ENCODE measurements at places on chromosomes 6 and 20. TPM values are rescaled to one million over a fixed set of nuclear protein-coding genes. Genes with fewer than 3 reads are reported as not detected.

Gene SNTA1
- 295 TPM for total RNA-seq

DNA sequence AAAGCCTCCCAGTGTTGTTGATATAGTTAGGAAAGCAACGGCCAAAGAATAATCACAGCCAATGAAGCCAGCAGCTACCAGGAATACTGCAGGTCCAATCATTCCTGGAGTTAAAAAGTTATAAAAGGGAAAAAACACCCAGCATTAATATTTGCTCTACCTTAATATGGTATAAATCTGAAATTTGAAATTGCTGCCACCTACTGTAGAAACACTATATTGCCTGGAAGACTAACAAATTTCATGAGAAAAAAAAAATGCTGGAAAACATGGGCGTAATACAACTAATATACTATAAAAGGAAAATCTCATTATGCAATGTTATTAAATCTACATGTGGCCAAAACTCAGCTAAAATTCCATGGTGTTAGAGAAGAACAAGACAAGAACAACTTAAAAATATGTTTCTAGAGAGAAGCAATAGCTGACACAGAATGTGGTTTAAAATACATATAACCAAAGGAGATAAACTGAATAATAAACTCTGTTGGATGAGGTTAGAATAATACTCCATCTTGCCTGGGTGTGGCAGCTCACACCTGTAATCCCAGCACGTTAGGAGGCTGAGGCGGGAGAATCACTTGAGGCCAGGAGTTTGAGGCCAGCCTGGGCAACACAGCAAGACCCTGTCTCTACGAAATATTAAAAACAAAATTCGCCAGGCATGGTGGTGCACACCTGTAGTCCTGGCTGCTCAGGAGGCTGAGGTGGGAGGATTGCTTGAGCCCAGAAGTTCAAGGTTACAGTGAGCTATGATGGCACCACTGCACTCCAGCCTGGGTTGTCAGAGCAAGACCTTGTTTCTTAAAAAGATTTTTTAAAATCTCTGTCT lies 43.1 kb downstream of the SLC17A5 start:
- H3K4me3 ChIP-seq = no peak overlapping the region
- H3K27ac ChIP-seq = no peak overlapping the region
- no peak for DNase-seq
- H3K27me3 ChIP-seq = no peaks in the 10 kb centered on the region

GRCh38 chr20:59010321-59010994 lies 3.4 kb upstream of the CTSZ start:
- H3K4me3 ChIP-seq = no peak overlapping the region
- H3K36me3 ChIP-seq = no peaks in the 10 kb centered on the region
- DNase-seq = peak; percentile 52
- no peaks in the 10 kb centered on the region for H3K27me3 ChIP-seq

- no peaks in the 10 kb centered on the region for H3K4me1 ChIP-seq
- H3K36me3 ChIP-seq = no peaks in the 10 kb centered on the region
- H3K27me3 ChIP-seq = no peaks in the 10 kb centered on the region
- no peak overlapping the region for H3K4me3 ChIP-seq
- H3K27ac ChIP-seq = no peak overlapping the region
These were observed 177.0 kb downstream of the TTLL2 start for GRCh38 chr6:167501831-167502385.

- no peaks in the 10 kb centered on the region for H3K27me3 ChIP-seq
- DNase-seq = no peak
- peaks cover 28% of the 10 kb centered on the region for H3K36me3 ChIP-seq
- H3K4me1 ChIP-seq = peaks cover 64% of the 10 kb centered on the region
- H3K4me3 ChIP-seq = no peak overlapping the region
These were observed 49.4 kb downstream of the PYGB start for GRCh38 chr20:25297141-25297905.

- H3K4me1 ChIP-seq = no peaks in the 10 kb centered on the region
- no peaks in the 10 kb centered on the region for H3K36me3 ChIP-seq
- no peak overlapping the region for H3K4me3 ChIP-seq
- no peaks in the 10 kb centered on the region for H3K27me3 ChIP-seq
- no peak for DNase-seq
- H3K27ac ChIP-seq = no peak overlapping the region
These were observed 108.9 kb upstream of the AHI1 start for GRCh38 chr6:135606392-135606791.

Gene SYTL3
- 5.6 TPM for total RNA-seq

DNA sequence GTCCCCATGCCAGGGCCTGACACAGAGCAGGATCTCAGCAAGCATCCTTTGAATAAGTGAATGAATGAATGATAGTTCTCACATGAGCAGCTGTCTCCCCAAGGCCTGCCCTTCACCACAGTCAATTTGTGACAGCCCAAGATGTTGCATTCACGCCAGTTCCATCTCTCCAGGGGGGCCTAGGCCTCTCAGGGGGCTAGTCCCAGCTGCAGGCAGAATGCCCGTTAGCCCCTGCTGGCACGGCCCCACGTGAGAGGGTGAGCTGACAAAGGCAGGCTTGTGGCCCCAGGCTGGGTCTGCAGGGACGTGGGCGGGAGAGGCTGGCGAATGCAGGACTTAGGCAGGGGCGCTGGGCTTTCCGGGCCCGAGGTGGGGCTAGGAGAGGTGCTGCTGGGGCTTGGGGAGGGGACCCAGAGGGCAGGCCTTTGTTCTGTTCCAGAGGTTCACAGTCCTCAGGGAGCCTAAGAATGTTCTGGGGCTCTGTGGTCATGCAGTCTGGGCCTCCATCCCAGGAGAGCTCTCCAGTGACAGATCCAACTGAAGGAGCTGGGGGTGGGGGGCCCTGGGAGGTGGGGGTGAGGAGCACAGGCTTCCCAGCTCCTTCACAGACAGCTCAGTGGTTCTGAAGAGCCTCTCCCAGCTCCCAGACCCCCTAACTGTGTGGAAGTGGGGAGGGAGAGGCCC lies 30.5 kb upstream of the TLDC2 start:
- DNase-seq = no peak
- H3K27me3 ChIP-seq = no peaks in the 10 kb centered on the region
- no peak overlapping the region for H3K4me3 ChIP-seq
- no peaks in the 10 kb centered on the region for H3K36me3 ChIP-seq

DNA sequence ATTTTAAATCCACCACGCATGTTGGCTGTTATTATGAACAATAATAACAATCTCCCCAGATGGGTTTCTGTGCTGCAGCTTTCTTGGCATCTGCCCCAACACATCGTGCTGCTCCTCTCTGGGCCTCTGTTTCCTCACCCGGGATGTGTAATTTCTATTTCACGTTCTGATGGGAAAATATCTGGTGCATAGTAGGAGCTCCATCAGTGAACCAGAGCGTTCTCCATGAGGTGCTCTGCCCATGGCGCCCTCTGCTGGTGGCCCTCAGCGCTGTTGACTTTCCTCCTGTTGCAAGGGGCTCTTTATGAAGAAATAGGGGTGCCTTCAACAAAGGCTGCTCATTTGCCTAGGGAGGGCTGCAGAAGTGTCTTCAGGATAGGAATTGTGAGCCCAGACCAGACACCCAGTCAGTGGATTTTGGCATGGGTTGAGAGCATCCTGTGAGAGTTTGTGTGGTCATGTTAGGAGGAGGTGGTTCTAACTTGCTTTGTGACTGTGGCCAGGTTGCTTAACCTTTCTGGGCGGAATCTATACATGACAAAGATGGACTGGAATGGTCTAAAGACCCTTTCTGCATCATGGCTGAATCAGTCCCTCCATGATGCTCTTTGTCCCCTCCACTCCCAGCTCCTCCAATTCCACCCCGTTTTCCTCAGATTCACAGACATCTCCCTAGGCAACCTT lies 8.1 kb downstream of the SCRT2 start:
- H3K4me3 ChIP-seq = no peak overlapping the region
- H3K4me1 ChIP-seq = no peaks in the 10 kb centered on the region
- H3K27ac ChIP-seq = peak overlapping the region; percentile 29

Gene CNBD2
- total RNA-seq = 4.0 TPM

GRCh38 chr6:53481323-53481722 lies 63.6 kb downstream of the GCLC start:
- no peak overlapping the region for H3K27ac ChIP-seq
- H3K4me3 ChIP-seq = no peak overlapping the region
- no peaks in the 10 kb centered on the region for H3K27me3 ChIP-seq
- no peak for DNase-seq

Gene CEP85L
- 4.5 TPM for total RNA-seq

DNA sequence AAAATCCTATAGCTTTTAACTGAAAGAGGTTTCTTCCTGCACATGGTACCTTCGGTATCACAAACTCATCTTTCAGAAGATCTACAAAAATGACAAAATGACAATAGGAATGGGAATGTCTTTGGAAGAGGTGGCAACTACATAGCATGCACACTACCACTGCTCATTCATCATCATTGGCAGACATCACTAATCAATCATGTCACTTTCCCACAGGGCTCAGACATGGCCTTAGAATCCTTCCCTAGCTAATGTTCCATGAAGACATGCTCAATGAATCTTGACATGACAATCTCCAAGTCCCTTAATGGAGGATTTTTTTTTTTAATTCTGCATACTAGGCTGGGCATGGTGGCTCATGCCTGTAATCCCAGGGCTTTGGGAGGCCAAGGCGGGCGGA lies 3.2 kb upstream of the PGC start:
- DNase-seq = no peak
- no peak overlapping the region for H3K4me3 ChIP-seq
- H3K36me3 ChIP-seq = no peaks in the 10 kb centered on the region
- no peaks in the 10 kb centered on the region for H3K4me1 ChIP-seq

Gene SRMS
- not detected for total RNA-seq

GRCh38 chr20:59736366-59736765 lies 132.0 kb downstream of the PHACTR3 start:
- no peak overlapping the region for H3K27ac ChIP-seq
- H3K4me3 ChIP-seq = no peak overlapping the region
- no peaks in the 10 kb centered on the region for H3K27me3 ChIP-seq

DNA sequence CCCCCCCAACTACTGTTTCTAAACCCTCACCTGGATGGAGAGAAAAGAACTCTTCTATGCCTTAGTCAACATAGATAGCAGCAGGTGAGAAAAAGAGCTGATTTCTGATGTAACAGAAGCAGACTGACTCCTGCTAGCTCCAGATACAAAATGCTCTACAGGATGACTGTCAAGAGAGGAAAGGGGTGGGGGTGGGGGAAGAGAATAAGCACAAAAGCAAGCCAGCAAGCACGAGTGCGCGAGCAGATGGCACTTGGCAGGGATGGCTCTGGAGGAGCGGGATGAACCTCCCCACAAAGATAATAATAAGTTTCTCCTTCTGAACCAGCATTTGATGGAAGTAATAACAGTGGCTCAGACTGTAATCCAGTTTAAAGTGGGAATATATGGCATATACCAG lies 45.6 kb upstream of the SPDEF start:
- peaks cover 48% of the 10 kb centered on the region for H3K4me1 ChIP-seq
- peak overlapping the region; percentile 10 for H3K4me3 ChIP-seq
- H3K36me3 ChIP-seq = peaks cover 8% of the 10 kb centered on the region
- no peaks in the 10 kb centered on the region for H3K27me3 ChIP-seq
- peak overlapping the region; percentile 82 for H3K27ac ChIP-seq
- DNase-seq = no peak

DNA sequence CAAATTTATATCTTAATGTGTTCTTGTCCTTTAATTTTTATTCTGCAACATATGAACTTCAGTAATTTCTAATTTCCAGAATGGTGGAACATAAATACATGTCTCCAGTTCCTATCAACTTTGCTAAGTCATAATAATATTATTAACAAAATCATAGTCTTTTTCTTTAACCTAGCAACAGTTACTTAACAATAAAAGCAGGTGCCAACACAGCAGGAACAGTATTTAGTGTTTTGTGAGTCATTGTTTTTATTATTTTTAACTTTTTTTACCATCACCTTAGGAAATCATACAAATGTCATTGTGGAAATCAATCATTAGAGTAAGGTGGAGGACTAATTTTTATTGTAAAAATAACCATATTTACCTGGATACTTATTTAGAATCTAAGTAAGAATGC lies 133.5 kb downstream of the PLCB1 start:
- DNase-seq = no peak
- no peaks in the 10 kb centered on the region for H3K4me1 ChIP-seq

GRCh38 chr6:36622901-36623546 lies 28.9 kb downstream of the SRSF3 start:
- DNase-seq = no peak
- no peaks in the 10 kb centered on the region for H3K27me3 ChIP-seq
- H3K36me3 ChIP-seq = no peaks in the 10 kb centered on the region
- H3K27ac ChIP-seq = peak overlapping the region; percentile 9

DNA sequence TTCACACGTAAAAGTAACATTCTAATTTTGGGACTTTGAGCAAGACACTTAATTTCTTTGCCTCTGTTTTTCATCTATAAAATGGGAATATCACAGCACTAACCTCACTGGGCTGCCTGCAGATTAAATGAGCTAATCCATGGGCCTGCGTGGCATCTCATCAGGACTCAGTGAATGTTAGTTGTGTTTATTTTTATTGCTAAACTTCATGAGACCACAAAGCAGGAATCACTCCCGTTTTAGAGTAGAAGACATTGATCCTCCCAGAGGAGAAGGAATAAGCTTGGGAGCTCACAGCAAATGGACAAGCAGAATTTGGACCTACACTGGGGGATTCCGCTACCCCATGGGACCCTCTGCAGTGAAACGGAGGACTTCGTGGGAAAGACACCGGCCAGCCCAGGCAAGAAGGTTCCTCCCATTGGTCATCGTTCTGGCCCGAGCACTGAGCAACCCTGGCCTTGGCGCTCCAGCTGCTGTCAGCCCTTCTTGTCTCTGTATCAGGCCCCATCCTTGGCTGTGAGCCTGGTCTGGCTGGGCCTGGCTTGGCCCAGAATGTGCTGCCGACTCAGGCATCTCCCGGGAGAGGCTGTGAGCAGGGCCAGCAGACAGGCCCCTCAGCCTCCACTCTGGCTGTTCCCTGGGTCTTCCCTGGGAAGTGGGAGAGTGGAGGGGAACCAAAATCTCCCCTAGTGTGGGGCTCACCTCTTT lies 79.8 kb downstream of the NFATC2 start:
- H3K36me3 ChIP-seq = peaks cover 3% of the 10 kb centered on the region
- peak overlapping the region; percentile 40 for H3K27ac ChIP-seq
- peak; percentile 82 for DNase-seq
- no peaks in the 10 kb centered on the region for H3K27me3 ChIP-seq
- H3K4me1 ChIP-seq = peaks cover 17% of the 10 kb centered on the region

GRCh38 chr6:98323605-98324004 lies 510.8 kb upstream of the POU3F2 start:
- no peak overlapping the region for H3K4me3 ChIP-seq
- H3K36me3 ChIP-seq = no peaks in the 10 kb centered on the region
- H3K4me1 ChIP-seq = no peaks in the 10 kb centered on the region
- no peaks in the 10 kb centered on the region for H3K27me3 ChIP-seq
- H3K27ac ChIP-seq = no peak overlapping the region

Gene RUNX2
- total RNA-seq = 0.55 TPM

Gene ZNF512B
- total RNA-seq = 7.0 TPM

DNA sequence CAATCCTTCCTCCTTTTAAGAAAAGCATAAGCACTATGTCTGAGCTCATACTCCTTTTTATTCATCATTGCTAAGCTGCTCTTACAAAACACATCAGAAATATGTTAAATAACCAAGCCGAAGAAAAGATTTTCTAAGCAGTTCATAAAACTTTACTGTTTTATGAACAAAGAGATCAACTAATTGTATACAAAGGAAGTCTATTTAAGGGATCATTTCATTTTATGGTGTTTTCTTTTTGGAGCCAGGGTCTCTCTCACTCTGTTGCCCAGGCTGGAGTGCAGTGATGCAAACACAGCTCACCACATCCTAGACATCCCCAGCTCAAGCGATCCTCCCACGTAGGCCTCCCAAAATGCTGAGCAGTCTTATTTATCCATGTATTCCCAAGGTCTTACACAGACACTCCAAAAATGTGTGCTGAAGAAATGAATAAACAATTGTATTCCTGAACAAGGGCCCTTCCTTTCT lies 9.3 kb downstream of the NUDT3 start:
- no peaks in the 10 kb centered on the region for H3K27me3 ChIP-seq
- H3K27ac ChIP-seq = peak overlapping the region; percentile 73
- no peak overlapping the region for H3K4me3 ChIP-seq
- H3K36me3 ChIP-seq = no peaks in the 10 kb centered on the region
- no peaks in the 10 kb centered on the region for H3K4me1 ChIP-seq
- DNase-seq = no peak

Gene CRISP2
- not detected for total RNA-seq
